SHP77 (cell line): ENCODE measurements at places on chromosomes 5 and 9.

- DNase-seq = peak; percentile 64
These were observed 1042.3 kb downstream of the CDH12 start for GRCh38 chr5:21810737-21811316.

GRCh38 chr9:133693703-133694529, 44.2 kb downstream of the SARDH start:
- no peak for DNase-seq

DNA sequence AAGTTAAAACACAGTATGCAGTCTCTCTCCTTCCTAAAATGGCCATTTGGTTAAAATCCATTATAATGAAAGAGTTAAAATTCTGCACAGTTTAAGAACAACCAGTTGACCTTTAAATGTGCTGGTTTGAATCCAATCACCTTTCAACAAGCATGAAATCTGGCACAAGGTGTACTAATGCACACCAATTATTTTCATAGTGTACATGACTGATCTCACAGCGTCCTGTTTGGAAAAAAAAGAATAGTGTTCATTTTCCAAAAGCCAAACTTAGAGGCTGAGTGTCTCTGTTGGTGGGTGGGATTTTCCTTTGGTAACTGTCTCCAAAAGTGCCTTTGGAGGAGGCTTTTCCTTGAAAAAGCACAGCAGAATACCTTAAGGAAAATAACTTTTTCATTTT, 180.6 kb downstream of the DEPDC1B start:
- no peak for DNase-seq

- DNase-seq = no peak
These were observed 37.2 kb upstream of the ADAMTS2 start for GRCh38 chr5:179382486-179382885.

DNA sequence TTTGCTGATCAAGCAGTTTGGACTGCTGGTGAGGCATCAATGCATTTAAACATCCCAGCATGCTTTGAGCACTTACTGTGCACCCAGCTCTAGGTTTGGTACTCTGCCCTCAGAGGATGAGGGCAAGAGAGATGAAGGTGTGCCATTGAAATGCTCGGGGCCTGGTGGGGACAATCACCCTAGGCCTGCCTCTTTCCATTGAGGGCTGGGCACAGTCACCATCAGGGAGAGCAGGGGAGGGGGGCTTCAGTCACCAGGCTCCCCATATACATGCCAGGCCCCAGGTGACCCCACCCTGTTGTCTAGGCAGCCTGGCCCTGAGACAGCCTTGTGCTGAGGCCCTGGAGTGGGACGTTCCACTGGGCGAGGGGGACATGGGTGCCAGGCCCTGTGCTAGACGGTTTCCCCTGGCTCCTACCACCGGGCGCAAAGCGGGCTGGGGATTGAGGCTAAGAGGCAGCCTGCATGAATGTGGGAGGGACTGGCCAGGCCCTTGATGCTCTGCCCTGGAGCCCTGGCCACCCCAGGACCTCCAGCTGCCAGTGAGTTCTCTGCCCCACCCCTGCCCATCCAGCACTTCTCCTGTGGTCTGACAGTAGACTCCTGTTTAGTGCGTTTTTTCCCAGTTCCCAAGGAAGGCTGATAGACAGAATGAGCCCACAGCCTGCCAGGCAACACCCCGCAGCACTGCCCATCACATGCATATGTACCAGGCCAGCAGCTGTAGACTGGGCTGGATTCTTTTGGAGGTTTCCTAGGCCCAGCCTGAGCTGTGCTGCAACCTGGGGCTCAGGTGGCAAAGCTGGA, 18.9 kb downstream of the TCF7 start:
- no peak for DNase-seq

DNA sequence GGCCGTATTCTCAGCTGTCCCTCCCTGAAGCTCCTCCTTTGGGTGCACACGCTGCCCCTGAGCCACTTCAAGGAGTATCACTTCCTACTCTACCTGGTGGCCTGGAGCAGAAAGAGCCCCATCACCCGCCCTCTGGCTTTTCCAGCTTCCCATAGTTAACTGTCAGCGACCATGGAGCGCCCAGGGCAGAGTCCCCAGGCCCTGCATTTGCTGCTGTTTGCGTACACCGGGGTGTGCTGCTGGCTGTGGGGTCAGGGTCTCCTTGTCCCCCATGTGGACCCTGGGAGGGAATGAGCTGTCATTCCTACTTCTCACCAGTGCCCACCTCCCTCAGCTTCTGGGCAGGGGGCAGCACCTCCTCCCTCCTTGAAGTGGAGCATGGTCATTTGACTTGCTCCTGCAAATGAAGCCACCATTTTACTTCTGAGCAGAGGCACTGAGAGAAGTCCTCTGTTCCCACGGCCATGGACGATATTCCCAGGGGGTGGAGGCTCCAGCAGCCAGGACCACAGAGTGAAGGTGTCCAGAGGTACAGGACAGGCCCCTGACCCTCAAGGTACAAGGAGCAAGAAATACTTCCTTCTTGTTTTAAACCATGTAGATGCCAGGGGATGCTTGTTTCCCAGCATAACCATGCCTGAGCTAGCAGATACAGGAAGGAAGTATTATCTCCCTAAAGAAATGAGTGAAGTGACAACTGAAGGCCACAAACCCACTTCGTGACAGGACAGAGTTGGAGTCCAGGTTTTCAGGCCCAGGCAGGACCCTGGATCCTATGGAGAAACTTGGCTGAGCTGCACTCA, 40.6 kb upstream of the COL5A1 start:
- no peak for DNase-seq

DNA sequence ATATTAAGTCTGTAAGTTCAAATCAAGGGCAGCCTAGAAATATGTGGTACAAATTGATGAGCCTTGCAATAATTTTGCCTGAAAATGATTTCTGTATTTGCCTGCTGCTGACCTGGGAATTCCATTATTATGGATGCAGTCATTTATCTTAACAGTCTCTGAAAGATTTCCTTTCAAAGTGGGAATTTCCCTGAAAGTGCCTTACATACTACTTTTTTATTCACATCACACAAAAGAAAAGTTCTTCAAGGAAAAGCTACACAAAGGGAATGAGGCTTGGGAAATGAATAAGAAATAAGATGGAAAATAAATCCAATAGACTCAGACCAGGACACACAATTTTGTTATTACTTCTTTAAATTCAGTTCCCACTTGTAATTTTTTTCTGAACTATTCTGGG, 537.8 kb upstream of the PTGER4 start:
- no peak for DNase-seq

GRCh38 chr5:139382807-139383206, 290 bp downstream of the SLC23A1 start:
- no peak for DNase-seq

DNA sequence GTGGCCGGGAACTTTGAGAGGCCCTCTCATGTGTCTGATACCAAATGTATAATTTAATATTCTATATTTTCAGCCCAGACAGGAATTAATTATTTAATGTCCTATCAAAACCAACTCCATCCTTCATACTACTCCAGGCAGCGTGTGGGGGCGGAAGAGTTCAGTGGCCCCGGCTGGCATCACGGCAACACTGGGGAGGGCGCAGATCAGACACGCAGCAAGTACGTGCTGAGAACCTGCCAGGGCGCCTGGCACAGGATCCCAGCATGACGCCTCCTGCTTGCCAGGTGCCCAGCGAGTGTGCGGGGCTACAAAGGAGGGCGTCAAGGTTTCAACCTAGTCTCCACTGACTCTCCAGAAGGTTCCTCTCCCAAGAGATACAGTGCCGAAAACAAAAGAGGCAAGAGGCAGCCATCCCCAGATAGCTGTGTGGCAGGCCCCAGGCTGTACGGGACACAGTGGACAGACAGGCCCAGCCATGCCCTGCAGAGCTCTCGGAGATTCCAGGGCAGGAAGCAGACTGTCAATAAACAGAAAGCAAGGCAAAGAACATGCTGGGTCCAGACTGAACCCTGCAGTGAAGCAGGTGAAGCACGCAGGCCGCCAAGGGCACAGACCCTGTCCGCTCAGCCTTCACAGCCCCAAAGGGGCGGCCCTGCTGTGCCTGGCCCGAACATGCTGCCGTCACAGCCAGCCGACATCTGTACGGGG, 110.3 kb downstream of the VAV2 start:
- peak; percentile 47 for DNase-seq

- DNase-seq = peak; percentile 64
These were observed 44.7 kb upstream of the NDFIP1 start for GRCh38 chr5:142063878-142064331.

GRCh38 chr9:92774274-92774673, 9.6 kb upstream of the BICD2 start:
- no peak for DNase-seq

GRCh38 chr5:80763873-80764647, 109.3 kb upstream of the DHFR start:
- no peak for DNase-seq

DNA sequence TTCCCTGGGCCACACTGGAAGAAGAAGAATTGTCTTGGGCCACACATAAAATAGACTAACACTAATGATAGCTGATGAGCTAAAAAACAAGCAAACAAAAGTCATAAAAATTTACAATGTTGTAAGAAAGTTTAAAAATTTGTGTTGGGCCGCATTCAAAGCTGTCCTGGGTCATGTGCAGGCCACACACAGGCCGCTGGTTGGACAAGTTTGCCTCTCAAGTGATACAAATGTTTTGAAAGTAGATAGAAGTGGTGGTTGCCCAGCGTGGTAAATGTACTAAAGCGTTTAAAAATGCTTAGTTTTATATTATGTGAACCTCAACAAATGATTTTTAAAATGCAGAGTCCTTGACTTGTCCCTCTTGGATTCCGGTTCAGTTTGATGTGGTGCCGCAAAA, 94.9 kb upstream of the TBCA start:
- DNase-seq = no peak

DNA sequence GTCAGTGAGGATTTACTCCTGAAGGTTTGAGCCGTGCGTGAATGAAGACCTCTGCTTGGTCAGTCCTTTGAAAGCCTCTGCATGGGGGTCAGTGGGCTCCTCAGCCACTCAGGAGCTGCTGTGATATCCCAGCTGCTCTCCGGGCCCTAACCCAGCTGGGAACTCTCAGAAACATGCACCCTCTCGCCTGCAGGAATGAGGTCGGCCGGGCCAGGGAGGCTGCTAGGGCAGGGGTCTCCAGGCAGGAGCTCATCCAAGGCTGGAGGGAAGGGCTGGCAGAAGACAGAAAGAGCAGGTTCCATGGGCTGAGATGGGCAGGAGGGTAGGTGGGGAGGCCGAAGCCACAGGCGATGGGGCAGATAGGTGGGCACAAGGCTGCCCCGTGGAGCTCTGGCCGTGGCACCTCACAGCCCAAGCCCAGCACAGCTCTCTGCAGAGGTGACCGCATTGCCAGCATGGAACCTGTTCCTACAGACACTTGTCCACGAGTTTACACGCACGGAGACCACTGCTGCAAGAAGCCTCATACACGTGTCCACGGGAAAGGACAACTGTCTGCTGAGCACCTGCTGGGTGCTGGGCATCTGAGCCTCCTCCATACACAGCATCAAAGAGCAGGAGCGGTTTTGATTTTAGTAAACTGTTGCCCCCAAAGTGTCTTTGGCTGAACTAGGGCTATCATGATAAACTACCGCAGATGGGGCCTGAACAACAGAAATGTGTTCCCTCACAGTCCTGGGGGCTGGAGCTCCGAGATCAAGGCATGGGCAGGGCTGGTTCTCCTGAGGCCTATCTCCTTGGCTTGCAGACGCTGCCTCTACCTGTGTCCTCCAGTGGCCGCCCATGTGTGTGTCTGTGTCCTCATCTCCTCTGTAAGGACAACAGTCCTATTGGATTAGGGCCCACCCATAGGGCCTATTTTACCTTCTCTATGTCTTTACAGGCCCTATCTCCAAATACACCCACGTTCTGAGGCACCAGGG, 85.2 kb upstream of the ADAMTS2 start:
- no peak for DNase-seq

GRCh38 chr9:98427491-98427890, 172.0 kb upstream of the TBC1D2 start:
- DNase-seq = no peak

DNA sequence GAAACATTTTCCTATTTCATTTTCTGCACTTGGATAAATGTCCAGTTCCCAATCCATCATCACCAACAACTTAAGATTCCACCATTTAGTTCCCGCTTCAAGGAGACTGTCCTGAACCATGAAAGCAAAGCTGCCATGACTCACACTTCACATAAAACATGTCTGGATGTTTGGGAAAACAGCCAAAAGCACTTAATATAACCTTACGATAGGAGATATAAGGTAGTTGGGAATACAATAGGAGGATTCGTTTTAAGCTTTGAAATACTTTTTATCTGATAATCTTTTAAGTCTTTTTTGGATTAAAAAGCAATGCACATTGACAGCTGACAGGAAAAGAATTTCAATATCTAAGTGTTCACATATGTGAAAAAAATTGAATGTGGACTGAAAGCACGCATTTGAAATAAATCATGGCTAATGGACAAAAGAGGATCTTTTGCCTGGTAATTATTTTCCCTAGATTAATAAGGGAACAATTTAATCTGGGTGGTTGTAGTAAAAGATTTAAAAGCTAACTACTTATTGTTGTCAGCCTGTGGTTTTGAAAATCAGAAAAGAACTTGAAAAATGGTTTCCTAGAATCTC, 17.3 kb upstream of the TGFBI start:
- no peak for DNase-seq

DNA sequence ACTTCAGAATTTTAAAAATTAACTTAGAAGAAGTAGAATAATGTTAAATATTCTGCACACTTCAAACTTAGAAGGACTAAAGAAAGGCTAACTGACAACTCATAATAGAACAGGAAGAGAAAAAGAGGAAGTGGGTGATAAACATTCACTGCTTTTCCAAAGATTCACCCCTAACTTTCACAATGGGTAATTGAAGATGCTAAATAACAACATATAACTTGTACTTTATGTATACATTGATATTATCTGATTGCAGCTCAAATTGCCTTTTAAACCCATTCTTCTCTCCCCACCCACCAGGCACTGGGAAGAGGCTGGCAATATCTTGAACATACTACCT, 376.6 kb downstream of the EFNA5 start:
- no peak for DNase-seq

GRCh38 chr5:93595420-93596147, 12.6 kb downstream of the NR2F1 start:
- DNase-seq = no peak

- DNase-seq = no peak
These were observed 69.6 kb upstream of the FSTL4 start for GRCh38 chr5:133681896-133682295.

DNA sequence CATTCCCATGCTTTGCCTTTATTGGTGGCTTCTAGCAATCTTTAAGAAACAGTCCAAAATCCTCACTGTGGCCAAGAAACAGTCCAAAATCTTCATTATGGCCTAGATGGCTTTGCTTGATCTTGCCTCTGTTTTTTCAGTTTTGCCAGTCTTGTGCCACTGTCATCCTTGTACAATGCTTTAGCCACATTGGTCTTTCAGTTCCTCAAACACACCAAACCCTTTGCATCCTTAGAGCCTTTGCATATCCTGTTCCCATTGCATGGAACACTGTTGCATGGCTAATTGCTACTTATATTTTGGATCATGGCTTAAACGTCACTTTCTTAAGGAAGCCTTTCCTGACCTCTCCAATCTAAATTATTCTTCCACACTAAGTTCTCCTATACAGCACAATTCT, 22.1 kb downstream of the MRRF start:
- no peak for DNase-seq

- DNase-seq = no peak
These were observed 134.7 kb upstream of the PTPN3 start for GRCh38 chr9:109632817-109633216.
